ENCODE measurements at places on chromosomes 3 and 15.

- no peak for DNase-seq
These were observed 14.0 kb upstream of the PLA2G4E start for GRCh38 chr15:42034628-42035434.

DNA sequence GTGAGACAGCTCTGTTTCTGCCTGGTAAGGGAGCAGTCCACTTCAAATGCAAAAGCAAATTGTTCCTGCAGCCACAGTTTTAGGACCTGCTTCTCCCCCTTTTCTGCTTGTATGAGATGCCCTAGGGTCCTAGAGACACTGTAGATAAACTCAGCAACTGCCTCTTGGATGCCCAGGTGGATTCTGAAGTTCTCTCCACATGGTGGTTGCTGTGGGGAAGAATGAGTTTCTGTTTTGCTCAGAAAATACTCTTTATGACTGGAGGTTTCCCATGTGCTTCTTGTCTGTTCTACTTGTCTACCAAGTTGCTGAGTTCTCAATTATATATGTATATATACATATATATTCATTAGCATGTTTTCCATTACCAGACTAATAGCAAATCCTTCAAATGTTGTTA, 5.6 kb upstream of the ZNF80 start:
- peak; percentile 41 for DNase-seq

GRCh38 chr3:167733961-167734497, 663 bp downstream of the PDCD10 start:
- DNase-seq: no peak

- DNase-seq: no peak
These were observed 28.4 kb upstream of the SMAD6 start for GRCh38 chr15:66673410-66674322.

DNA sequence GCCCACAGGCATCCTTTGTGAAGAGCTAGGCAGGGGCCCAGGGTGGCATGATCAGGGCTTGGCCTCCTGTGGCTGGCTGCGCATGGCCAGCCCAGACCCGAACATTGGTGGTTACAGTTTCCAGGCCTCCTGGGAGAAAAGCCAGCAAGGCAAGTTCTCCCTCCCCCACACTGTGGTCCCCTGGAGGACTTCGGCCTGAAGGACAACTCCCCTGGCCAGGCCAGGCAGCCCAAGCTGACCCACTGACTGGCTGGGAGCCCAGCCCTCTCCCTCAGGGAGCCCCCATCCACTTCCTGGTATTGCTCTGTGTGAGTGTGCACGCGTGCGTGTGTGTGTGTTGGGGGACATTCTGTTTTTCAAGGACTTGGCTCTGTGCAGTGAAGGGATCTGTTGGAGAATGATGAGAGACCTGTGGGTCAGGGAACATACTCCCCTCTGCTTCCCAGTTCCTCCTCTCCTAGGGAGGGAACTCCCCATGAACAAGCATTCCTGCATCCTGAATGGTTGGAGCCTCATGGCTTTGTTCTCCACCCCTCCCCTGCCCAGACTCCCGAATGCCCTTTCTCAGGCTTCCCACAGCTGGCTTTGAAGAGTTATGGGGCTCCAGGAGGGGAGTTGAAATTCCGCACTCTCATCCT, 29.5 kb downstream of the CORO2B start:
- DNase-seq: no peak

GRCh38 chr3:40660554-40660953, 135.8 kb downstream of the ZNF621 start:
- DNase-seq: no peak

- no peak for DNase-seq
These were observed 56.2 kb downstream of the NBEAL2 start for GRCh38 chr3:47035645-47036044.

DNA sequence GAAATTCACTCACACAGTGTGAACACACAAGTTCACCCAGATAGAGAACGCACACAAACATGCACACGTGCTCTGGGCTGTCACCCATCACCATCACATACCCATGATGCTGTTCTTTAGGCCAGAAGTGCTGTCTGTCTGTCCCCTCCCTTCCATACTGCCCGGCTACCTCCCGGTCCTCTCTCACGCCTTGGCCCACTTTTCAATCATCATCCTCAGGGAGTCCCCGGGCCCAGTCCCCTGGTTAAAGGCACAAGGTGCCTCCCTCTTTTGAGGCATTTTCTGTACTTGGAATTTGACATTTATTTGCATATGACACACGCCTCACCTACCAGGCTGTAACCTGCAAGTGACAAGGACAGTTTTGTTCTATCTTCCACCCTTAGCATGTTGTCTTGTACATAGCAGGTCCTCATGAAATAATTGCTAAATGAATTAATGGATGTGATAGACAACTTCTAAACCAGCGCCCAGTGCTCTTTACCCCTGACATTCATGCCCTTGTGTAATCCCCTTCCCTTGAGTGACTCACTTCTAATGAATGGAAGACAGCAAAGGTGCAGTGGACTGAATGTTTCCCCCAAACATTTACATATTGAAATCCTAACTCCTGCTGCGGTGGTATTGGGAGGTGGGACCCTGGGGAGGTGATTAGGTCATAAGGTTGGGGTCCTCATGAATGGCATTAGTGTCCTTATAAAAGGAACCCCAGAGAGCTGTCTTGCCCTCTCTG, 73.9 kb upstream of the ADPGK start:
- DNase-seq: no peak

- no peak for DNase-seq
These were observed 41.9 kb upstream of the THBS1 start for GRCh38 chr15:39538936-39539335.

DNA sequence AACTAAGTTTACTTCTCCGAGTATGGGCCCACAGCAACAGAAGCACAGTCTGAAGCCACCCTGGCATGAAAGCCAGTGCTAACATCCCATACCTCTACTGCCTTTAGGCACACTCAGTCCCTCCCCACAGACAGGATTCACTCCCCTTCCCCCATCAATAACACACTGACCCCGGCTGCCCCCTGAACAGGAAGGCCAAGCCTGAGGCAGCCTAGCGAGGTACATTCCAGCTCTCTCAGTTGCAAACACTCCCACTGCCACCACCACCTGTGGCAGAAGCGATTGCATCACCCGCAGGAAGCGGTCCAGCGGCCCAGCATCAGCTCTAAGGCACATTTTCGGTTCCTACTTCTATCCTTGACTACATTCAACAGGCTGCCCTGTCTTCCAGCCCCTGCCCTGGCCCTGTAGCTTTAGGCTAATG, 7.0 kb upstream of the BMF start:
- peak; percentile 83 for DNase-seq

DNA sequence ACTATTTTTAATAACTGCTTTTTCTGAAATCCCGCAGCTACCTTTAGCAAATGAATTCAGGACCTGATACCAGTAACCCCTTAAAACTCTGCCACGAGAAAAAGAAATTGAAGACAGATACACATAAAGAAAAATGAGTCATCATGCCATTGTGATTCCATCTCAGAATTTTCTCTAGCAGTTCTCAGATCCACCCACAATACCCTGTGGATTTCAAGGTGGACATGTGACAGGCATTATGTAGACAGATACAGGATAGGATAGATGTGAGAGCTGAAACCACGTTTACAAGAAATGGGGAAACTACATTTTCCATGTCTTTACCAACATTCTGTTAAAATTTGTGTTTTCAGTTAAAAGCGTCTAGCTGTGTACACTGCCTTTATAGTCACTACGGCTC, 291.9 kb upstream of the NR2F2 start:
- peak; percentile 87 for DNase-seq

DNA sequence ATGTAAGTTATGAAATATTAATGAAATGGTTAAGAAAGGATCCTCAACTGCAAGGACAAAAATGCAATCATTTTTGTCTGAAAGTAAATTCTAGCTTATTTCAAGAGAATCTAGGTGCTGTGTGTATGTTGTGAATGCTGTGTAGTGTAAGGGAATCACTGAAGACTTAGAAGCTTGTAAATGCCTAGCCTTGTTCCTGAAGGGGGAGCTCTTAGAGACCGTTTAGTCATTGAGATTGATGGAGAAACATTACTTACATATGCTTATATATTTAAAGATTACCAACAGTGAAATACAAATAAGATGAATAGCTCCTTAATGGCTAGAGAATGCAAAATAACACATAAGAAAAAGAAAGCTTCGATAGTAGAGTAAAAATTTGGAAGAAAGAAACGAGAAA, 67.9 kb downstream of the CNTN4 start:
- no peak for DNase-seq

DNA sequence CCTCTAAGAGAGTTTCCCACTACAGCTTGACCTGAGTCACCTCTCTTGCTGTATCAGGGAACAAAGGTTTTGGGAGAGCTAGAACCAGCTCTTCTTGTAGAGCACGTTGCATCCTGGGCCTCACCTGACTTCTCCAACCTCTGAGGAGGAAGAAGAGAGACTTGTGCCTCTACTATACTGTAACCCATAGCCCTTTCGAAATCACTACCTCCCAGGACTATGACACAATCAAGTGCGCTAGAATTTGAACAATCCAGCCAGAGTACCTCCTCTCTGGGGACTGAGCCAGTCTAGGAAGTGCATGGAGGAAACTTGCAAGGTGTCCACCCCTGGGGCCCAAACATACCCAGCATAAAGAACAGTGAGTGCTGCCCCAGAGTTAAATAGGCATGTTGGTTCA, 192.8 kb upstream of the BHLHE40 start:
- DNase-seq: no peak

DNA sequence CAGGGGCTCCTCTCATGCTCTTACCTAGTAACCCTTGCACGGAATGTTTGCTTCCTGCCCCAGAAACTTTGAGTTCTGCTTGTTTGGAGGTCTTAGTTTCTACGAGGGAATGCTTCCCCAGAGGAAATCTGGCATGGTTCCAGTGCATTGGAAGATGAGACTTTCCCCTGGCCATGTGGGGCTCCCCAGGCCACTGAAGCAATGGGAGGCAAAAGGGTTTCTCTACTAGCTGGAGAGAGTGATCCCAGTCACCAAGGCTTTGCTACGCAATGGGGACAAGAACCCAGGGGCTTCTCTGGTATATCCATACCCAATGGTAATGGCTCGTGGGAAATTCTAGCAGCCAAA, 44.2 kb upstream of the RPL32 start:
- no peak for DNase-seq

GRCh38 chr15:96181217-96181616, 149.3 kb upstream of the NR2F2 start:
- no peak for DNase-seq

- no peak for DNase-seq
These were observed 28.1 kb downstream of the BCL2A1 start for GRCh38 chr15:79942741-79943481.

GRCh38 chr3:126982126-126982470, 817 bp upstream of the PLXNA1 start:
- DNase-seq: peak; percentile 38

DNA sequence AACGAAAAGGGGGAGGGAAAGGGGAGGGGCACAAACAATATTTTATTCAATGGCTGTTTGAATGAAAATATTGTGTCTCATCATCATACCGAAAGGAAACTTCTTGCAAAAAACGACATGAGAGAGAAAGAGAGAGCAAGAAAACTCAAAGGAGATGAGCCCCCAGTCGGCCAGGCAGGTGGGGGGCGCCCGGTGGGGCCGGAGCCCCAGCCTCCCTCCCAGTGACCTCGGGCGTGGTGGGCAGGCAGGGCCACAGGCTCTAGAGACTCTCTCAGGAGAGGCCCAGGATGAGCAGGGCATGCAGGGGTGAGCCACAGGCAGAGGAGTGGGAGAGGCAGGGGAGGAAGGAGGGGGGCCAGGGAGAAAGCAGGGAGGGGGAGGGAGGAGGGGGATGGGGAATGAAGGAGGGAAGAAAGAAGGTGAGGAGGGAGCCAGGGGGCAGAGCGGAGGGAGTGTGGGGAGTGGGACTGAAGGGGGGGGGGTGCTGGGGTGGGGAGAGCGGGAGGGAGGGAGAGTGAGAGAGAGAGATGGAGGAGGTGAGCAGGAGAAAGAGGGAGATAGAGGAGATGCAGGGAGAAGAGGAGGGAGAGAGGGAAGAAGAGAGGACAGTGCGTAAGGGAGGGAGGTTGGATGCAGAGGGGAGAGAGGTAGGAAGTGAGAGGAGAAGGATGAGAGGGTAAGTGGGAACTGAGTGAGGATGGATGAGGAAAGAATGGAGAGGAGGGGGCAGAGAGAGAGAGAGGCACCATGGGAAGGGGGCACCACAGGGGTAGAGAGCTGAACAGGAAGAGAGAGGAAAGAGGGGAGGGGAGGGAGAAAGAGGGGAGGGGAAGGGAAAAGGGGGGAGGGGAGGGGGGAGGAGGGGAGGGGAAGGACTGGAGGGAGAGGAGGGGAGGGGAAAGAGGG, 14.1 kb upstream of the TMEM115 start:
- no peak for DNase-seq

DNA sequence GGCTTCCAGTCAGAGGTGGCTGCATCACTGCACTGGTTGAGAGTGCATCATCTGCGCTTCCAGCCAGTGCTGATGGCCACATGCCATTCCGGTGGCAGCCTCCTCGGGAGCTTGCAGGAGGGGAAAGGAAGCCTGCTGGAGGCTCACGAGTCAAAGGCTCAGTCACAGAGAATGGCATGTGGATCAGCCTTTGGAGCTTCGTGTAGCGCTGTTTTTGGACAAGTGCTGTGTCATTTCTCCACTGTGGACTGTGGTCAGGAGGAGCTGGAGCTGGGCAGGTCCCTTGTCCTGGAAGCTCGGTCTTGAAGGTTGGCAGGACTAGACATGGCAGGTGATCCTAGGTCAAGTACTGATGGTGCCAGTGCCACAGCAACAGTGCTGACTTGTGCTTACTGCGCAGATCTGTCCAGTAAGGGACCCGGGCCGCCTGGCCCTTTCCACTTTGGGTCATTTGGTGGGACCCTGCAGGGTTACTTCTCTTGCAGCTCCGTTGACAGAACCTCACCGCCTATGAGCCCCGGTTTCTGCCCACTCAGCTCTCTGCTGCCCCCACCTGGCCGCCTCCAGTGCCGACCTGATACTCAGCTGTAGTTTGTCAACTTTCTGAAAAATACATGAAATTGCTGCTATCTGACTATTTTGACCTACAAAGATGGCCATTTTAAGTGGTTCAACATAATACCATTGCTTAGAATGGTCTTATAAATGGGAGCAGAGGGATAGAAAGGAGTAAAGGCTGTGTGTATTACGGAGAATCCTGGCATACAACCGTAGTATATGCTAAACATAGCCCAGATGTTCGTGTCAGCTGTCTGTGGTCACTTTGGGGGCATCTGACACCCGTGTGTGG, 27.6 kb upstream of the TRPM1 start:
- no peak for DNase-seq

GRCh38 chr15:101175401-101175800, 76.4 kb downstream of the CHSY1 start:
- DNase-seq: no peak

DNA sequence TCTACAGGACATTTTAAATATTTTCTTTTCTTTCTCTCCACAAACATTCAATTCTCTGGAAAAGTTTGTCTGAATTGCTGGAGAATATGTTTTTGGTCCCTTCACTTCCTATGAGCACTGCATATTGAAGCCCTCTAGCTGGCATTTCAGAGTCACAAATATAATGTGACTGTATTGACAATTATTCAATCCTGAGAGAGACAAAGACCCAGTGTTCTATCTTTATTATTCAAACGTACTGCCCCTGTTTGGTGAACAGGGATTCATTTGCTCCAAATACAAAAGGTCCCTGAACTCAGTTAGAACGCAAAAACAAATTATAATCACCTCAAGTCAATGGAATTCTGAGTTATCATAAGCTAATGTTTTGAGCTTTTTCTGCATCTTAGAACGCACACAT, 173.1 kb upstream of the CDIN1 start:
- no peak for DNase-seq

All from GM12878 (cell line).